ENCODE measurements at places on chromosomes 1 and 21.
A peak's percentile ranks its signal among the peaks of the same experiment; 100 is the strongest.

GRCh38 chr1:218414060-218414728 is 69.1 kb downstream of the TGFB2 start:
- no peak for DNase-seq

GRCh38 chr1:17400725-17401341 is 28.8 kb downstream of the PADI6 start:
- no peak for DNase-seq

GRCh38 chr21:26550326-26550725 is 22.8 kb downstream of the CYYR1 start:
- DNase-seq = no peak

DNA sequence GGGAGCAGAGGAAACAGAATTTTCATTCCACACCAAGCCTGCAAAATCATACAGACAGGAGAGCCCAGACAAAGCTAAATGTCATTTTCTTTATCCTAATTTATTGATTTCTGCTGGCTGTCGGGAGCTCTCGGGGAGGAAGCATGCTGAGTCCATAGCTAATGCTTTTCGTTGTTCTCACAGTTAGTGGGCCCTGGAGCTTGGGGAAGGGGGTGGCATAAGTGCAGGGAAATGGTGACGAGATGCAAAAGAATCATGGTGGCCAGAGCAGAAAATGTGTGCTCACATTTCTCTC is 202.4 kb downstream of the TOMM20 start:
- no peak for DNase-seq

- DNase-seq = no peak
Measured at GRCh38 chr1:107419003-107419402, 278.2 kb downstream of the NTNG1 start.

- no peak for DNase-seq
Measured at GRCh38 chr1:74728736-74729135, 4.1 kb downstream of the CRYZ start.

GRCh38 chr1:23589585-23589986 is 30.3 kb upstream of the ID3 start:
- DNase-seq = no peak

- DNase-seq = no peak
Measured at GRCh38 chr1:56432166-56432971, 147.0 kb downstream of the PLPP3 start.

DNA sequence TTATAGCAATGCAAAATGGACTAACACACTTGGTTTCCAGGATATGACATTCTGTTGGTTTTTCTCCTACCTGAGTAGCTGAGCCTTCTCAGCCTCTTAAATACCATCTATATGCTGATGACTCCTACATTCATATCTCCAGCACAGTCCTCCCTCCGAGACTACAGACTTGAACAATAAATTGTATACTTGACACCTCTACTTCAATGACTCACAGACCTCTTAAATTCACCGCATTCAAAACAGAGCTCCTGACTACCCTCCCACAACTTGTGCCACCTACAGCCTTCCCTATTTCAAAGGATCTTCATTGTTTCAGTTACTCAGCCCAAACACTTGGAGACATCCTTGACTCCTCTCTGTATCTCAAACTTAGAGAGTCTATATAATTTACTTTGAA is 66.8 kb upstream of the ASB17 start:
- DNase-seq = no peak

GRCh38 chr1:8121261-8122159 is 95.4 kb upstream of the ERRFI1 start:
- no peak for DNase-seq

DNA sequence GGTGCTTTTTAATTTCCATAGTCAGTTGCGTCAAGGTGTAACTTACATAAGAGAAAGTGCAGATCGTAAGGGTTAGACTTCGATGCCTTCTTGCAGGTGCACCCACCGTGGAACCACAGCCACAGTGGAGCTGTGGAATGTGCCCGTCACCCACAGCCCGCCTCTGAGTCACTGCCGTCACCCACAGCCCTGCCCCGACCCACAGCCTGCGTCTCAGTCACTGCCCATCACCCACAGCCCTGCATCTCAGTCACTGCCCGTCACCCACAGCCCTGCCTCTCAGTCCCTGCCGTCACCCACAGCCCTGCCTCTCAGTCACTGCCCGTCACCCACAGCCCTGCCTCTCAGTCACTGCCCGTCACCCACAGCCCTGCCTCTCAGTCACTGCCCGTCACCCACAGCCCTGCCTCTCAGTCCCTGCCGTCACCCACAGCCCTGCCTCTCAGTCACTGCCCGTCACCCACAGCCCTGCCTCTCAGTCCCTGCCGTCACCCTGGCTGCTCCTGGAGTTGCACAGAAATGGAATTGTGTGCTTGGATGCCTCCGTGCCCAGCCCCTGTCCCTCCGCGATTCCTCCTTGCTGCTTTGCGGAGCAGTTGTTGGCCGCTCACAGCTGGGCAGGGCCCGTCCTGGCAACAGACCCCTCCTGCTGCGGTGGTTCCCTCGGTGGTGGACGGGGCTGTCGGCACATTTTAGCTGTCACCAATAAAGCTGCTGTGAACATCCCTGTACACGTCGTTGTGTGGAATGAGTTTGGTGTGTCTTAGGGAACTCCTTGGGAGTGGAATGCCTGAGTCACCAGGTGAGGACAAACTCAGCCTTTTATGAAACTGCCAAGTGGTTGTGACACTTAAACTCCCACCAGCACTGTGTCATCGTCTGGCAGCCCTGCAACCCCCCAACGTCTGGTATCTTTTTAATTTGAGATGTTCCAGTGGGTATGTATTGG is 44.9 kb upstream of the COL6A2 start:
- DNase-seq = no peak

GRCh38 chr1:15500184-15501178 is 23.5 kb downstream of the CASP9 start:
- no peak for DNase-seq

- DNase-seq = no peak
Measured at GRCh38 chr1:234477386-234478151, 1.4 kb downstream of the TARBP1 start.

DNA sequence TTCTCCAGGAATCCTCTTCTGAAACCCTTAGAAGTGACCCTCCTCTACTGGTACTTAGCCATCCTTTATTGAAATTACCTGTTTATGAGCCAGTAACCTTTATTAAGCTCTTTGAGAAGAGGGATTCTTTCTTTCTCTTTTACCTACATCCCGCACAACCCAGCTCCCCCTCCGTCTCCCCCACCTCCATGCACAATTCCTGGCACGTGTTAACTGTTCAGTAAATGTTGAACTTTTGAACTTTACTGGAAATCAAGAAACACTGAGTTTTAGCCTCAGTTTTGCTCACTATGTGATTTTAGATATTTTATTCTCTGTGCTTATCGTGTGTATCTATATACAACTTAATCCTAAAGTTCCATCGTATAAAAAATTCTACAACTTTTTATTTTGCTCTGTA is 1.8 kb downstream of the TMED5 start:
- DNase-seq = no peak

- DNase-seq = no peak
Measured at GRCh38 chr1:191582169-191582568, 576.1 kb upstream of the RGS18 start.

- no peak for DNase-seq
Measured at GRCh38 chr1:202571719-202572339, 138.4 kb downstream of the SYT2 start.

GRCh38 chr1:204207136-204207616 is 6.6 kb downstream of the GOLT1A start:
- peak; percentile 65 for DNase-seq

DNA sequence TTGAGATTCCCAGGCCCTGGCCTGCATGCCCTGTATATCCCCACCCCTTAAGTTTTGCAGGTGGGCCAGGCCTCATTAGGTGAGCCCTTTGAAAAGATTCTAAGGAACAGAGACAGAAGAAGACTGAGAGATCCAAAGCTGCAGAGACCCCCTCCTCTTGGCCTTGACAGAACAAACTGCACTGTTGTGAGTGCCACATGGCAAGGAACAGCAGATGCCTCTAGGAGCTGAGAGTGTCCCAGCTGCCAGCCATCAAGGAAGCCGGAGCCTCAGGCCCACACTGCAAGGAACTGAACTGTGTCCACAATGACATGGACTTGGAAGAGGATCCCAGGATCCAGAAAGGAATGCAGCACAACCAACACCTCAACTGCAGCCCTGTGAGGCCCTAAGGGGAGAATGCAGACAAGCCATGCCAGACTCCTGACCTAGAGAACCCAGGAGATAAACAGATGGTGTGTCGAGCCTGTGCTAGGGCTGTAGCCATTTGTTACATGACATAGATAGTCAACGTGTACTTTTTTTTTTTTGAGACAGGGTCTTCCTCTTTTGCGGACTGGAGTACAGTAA is 182.7 kb downstream of the AJAP1 start:
- DNase-seq = no peak

DNA sequence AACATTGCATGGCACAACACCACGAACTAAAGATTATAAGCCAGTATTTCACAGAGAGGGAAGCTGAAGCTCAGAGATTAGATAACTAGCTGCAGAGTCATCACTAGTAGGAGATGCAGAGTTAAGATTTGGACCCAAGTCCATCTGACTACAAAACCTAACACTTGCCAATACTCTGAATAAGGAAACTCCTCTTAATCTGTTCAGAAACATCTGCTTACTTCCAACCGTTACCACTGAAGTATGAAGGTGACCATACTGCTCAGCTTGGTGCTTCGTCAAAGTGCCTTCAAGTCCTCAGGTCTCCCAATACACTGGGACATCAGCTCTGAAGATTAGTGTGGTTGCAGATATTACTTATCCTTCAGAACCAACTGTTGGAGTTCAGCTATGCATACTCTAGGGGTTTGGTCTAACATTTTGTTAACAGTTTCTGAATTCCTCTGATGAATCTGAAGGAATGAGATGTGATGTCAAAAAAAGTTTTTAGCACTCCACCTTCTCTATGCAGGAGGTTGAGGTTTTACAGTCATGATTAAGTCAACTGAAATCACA is 179.6 kb downstream of the TPR start:
- DNase-seq = no peak

- DNase-seq = no peak
Measured at GRCh38 chr1:64046243-64046642, 157.2 kb upstream of the UBE2U start.

DNA sequence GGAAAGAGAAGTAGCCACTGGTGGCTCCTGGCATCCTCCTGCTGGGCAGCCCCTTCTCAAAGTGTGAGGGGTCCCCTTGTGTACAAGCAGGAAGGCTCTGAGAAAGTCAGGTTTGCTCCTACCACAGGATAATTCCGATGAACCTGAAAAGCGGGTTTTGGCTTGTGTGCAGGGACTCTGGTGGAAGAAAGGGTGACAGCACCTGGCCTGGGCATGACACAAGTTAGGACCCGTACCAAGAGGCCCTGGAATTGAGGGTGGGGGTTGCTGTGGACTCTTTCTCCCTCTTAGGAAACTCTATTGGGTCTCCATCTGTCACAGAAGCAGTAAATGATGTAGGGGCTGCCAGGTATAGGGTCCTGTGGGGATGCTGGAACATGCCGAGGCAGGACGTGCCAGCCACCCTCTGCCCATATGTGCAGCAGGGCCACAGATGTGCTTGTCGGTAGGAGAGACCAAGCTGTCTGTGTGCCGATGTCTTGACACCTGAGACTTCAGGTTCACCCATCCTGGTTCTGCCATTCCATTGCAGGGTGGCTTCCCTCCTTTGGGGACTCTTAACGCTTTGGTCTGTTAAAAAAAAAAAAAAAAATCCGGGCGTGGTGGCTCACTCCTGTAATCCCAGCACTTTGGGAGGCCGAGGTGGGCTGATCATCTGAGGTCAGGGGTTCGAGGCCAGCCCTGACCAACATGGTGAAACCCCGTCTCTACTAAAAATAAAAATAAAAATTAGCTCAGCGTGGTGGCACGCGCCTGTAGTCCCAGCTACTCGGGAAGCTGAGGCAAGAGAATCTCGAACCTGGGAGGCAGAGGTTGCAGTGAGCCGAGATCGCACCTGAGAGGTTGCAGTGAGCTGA is 9.8 kb downstream of the C1orf35 start:
- DNase-seq = no peak

GRCh38 chr1:151327903-151328674 is 873 bp upstream of the PI4KB start:
- DNase-seq = no peak

GRCh38 chr1:175435392-175435791 is 242.8 kb upstream of the KIAA0040 start:
- DNase-seq = no peak

DNA sequence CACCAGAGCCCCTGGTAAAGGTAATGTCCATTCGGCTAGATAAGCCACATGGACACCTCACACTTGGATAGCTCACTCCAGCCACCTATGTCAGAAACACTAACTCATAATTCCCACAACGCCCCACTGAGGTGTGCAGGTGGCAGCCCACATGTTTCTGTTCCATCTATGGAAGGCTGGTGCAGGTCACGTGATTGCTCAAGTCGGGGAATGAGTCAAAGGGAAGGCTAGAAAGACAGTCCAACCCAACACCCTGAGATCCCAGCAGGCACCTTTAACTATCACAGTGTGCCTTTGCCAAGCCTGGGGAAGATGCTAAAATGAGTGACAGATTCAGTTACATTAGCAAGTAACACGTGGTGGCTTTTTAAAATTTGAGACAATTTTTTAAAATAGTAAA is 45.3 kb upstream of the KCNE1 start:
- DNase-seq = no peak

DNA sequence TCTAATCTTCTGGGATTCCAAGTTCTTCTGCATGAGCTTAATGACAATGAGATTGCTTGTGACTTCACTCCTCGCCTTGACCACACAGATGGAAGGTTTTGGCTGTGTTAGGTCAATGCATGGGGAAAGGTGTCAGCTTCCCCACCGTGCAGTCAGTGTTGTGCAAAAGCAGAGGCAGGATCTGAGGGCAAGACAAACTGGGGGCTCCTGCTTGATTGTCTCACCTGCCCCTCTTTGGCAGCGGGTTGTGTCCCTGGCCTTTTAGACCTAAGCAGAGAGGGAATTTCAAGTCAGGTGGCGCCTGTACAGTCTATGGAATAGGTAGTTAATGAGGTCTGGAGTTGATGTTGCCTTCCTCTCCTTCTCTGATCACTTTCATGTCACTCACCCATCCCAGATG is 150.1 kb downstream of the CNIH3 start:
- no peak for DNase-seq

DNA sequence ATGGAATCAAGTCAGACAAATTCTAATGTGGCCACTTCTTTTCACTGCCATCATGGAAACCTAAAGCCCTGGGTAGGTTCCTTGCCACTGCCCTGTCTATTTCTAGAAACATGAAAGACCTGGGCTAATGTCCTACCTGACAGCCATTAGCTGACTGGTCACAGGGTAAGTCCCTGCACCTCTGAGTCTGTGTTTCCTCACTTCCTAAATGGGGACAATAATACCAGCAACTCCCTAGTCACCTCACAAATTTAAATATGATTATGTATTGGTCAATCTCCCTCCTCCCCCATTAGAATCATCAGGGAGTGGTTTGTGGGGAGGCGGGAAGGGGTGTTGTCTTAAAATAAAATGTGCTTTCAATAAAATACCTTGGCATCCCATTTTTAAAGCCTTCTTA is 2.2 kb downstream of the CREG1 start:
- no peak for DNase-seq

Data from stimulated activated CD8-positive, alpha-beta memory T cell treated with anti-CD3 and anti-CD28 coated beads, Interleukin-15, amount 100 ng/mL, for 24 hours (primary cell).